ENCODE measurements at places on chromosomes 7 and 10. TPM values are rescaled to one million over a fixed set of nuclear protein-coding genes. Genes with fewer than 3 reads are reported as not detected.

The MYL7 gene
- total RNA-seq = not detected

The LSM5 gene
- total RNA-seq = 41.3 TPM

The VIPR2 gene
- total RNA-seq = 0.04 TPM

The SRGN gene
- total RNA-seq = 7.9 TPM

The CFAP69 gene
- total RNA-seq = 1.1 TPM

The ENO4 gene
- not detected for total RNA-seq

The IKZF1 gene
- total RNA-seq = 2.1 TPM

The SPDYE6 gene
- total RNA-seq = not detected

The HTRA1 gene
- 15.3 TPM for total RNA-seq

The NKX2-3 gene
- 0.12 TPM for total RNA-seq

The BICC1 gene
- total RNA-seq = 0.32 TPM

- ATAC-seq = no peak
Measured at GRCh38 chr7:117277576-117277975, 45.3 kb downstream of the WNT2 start.

GRCh38 chr7:49400891-49401550, 372.4 kb upstream of the VWC2 start:
- ATAC-seq = peak; percentile 82

DNA sequence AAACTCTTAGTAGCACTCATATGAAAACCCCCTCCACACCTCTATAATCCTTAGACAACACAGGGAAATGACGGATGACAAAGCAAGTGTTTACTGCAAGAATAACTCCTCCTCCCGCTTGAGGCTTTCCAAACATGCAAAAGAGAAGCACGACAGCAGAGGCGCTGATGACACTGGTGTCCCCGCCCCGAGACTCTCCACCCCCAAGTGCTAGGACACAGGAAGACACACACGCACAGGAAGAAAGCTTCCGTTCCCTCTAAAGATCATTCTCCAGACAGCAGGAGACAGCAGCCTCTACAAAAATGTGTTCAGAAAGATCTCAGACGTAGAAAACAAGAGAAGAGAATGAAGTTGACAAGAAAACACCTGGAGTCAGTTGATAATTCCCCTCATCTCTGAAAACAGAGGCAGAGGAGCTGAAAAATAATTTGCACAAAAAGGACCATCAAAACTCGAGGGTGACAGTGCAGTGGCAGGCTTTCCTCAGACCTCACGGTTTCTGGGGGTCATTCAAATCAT, 90.2 kb downstream of the DLG5 start:
- peak; percentile 39 for ATAC-seq

DNA sequence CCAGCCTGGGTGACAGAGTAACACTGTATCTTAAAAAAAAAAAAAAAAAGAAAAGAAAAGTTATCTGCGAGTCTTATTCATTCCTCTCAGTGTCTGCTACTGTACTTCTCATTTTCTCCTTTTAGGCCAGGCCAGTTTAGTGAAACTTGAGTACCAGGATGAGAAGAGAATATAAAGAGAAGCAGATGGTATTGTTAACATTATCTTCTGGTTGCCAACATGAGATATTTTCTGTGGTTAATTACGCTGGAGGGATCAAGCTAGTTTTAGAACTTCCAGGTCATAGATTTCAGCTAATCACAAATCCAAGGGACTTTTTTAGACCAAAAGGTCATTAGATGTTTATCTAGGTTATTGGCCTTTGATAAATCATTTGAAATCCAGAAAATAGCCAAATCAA, 252.6 kb upstream of the SMIM30 start:
- ATAC-seq = no peak

- no peak for ATAC-seq
Measured at GRCh38 chr7:51075681-51076580, 240.7 kb downstream of the COBL start.

GRCh38 chr7:15725051-15725450, 38.6 kb upstream of the MEOX2 start:
- ATAC-seq = no peak

DNA sequence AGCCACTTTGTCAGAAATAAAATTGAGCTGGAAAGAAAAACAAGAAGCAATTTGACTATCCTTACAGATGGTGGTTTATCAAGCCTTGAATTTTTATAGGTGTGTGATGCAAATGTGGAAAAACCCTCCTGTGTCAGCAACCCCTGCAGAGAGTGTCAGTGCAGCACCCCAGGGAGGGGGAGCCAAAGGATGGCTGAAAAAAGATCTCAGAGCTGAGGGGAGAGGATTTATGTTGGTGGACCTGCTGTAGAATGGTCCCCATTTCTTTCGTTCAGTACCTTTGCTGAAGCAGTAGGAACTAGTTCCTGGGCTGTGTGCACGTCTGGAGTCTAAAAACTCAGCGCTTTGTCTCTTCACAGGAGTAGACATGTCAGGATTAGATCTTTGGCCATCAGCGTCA, 239.0 kb downstream of the PHTF2 start:
- ATAC-seq = no peak

DNA sequence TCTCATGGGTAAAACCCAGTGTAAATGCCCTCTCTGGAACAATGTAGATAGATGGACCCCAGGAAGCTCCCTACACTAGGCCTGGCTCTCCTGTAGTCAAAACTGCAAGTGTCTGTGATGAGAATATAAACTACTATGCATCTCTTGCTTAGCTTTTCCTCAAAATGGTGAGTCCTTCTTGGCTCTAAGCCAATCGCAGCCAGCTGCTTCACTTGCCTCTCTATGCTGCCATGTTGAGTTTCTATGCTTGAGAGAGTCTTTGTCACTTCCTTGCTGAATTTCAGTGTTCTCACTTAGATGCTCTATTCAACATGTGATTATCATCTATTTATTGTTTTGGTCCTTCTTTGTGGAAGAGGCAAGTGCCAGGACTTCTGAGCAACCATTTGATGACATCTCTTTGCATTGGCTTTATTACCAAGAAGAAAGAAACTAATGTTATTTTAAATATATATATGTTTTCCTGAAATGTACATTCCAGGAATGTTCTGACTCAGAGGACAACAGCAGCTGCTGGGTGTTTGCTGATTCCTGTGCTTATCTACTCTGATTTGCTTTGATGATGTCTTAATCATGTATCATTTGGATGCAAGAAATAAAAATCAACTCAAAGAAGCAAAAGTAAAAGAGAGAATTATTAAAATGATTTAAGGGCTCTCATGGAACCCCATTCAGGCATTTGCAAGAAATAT, 16.6 kb downstream of the TAS2R40 start:
- ATAC-seq = no peak

GRCh38 chr10:91617072-91617609, 15.7 kb downstream of the PPP1R3C start:
- ATAC-seq = no peak

- ATAC-seq = no peak
Measured at GRCh38 chr10:71309919-71310318, 9.1 kb upstream of the SLC29A3 start.

- peak; percentile 41 for ATAC-seq
Measured at GRCh38 chr7:29341156-29341555, 146.6 kb downstream of the CHN2 start.

- no peak for ATAC-seq
Measured at GRCh38 chr10:16155834-16156233, 281.0 kb upstream of the PTER start.

DNA sequence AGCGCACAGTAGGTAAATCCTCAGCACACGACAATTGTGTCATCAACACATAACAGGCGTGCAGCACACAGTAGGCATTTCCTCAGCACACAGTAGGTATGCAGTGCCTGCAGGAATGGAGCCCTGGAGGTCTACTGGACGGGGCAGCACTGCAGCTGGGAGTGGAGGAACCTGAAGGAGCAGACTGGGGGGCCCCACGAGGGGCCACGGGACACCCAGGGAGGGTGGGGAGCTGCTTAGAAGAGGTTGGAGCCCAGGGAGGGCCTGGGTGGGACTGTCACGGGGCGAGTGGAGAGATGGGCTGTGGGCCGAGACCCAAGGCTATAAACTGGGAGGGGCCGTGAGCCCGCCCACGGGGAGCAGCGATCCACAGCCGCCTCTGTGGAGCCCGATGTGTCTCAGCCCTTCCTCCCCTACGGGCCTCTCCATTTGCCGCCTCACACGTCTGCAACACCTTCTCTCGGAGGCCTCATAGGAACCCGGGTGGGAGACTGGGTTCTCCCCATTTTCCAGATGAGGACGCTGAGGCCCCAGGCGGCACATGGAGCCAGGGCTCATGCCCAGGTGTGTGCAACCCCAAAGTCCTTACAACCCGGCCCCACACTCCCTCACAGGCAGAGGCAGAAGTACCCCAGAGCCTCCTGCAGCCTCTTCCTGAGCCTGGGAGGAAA, 101.5 kb downstream of the MICALL2 start:
- no peak for ATAC-seq
